Activated T-helper 1 cell treated with anti-CD3 and anti-CD28 coated beads, Interleukin-12 subunit alpha, Interleukin-12 subunit beta, Interleukin-2, Interleukin-4 antibody, amounts not matched to agents 30 ng/mL and 10 ng/mL and 1 ng/mL, durations not matched to agents 14 hours and 24 hours and 36 hours (primary cell): ENCODE measurements at places on chromosomes 6 and 20. TPM values are rescaled to one million over a fixed set of nuclear protein-coding genes. Genes with fewer than 3 reads are reported as not detected.

The NCR2 gene
- total RNA-seq: not detected in 2 replicates

The FKBP5 gene
- total RNA-seq: 60.9 and 62.4 TPM in 2 replicates

The MICA gene
- total RNA-seq: 11.5 and 12.4 TPM in 2 replicates

The POPDC3 gene
- not detected in 2 replicates for total RNA-seq

The SLC22A3 gene
- not detected in 2 replicates for total RNA-seq

The LY6G6D gene
- not detected in 2 replicates for total RNA-seq

The SLC25A27 gene
- total RNA-seq: not detected in 2 replicates

The NDUFAF4 gene
- 73.4 and 74.1 TPM in 2 replicates for total RNA-seq

The MUC21 gene
- not detected in 2 replicates for total RNA-seq

The STMN3 gene
- total RNA-seq: 5.3 and 5.5 TPM in 2 replicates

The RHAG gene
- total RNA-seq: not detected in 2 replicates

The AGER gene
- 19.6 and 20.2 TPM in 2 replicates for total RNA-seq

GRCh38 chr20:7850775-7851490 is 89.3 kb downstream of the HAO1 start:
- DNase-seq: no peak

GRCh38 chr20:1295276-1295930 is 29.3 kb downstream of the SNPH start:
- no peak for DNase-seq

GRCh38 chr6:16228709-16229665 is 9.4 kb upstream of the GMPR start:
- DNase-seq: no peak

DNA sequence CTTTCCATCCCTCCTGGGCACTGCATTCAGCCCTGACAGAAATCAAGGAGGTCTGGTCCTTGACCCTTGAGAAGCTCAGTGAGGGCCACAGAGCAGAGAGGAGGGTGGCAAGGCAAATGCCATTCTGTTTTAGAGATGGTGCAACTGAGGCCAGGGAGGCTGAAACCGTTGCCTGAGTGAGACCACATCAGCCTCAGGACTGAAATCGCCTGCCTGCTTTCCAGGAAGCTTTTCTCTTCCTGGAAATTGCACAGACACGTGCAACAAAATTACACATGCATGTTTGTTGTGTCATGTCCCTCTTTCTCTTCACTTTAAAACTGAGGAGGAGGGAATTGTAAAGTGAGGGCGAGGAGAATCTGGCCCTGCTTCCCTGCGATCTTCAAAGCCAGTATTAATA is 113.7 kb upstream of the PDE10A start:
- no peak for DNase-seq

DNA sequence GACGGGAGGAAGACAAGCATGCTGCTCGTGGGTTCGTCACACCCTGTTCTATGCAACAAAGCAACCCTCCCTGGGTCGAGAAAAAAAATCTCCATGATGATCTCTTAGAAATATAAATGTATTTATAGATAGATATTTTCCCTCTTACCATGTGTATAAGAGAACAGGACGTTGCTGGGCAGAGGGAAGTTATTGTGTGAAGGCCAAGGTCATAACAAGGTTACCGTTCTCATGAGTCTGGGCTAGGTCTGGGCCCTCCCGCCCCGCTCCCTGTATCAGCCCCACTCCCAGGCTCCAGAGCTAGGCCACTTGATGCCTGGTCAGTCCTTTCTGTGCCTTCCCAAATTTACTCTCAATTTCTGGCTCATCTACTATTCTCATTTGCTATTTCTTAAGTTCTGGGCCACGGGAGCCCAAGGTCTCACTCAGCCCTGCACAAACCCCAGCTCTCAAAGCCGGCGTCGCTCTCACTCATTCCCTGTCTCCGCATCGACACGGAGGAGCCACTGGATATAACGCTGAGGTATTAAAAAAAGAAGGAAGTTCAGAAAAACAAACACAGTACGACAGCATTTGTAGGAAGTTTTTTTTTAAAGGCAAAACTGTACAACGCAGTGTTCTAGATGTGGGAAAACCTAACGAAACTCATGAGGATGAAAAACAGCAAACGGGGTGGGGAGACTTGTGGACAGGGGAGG is 96.8 kb downstream of the PSMG4 start:
- no peak for DNase-seq

DNA sequence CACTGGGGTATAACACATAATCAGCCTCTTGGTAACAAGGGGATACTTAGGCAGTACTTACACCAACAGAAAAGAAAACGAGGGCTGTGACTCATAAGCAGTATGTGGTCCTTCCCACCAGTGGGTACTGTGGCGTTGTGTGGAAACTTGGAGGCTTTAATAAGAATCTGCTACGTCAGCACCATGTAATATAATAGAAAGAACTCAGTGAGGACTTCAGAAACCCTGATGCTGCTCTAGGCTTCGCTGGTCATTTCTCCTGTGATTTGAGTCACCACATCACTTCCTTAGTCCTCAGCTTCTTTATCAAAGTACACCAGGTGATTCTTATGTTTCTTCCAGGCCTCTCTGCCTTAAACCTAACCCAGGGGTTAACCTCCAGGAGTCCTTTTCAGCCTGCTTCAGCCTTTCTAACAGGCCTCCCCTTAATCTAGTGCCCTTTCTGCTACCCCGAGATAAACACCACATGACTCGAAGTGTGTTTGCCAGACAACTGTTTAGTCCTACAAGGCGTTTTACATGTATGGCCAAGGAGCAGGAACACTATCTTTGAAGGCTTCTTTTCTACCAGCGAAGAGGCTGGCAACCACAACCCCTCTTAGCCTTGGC is 68.5 kb downstream of the FYN start:
- peak; percentile 67 for DNase-seq

DNA sequence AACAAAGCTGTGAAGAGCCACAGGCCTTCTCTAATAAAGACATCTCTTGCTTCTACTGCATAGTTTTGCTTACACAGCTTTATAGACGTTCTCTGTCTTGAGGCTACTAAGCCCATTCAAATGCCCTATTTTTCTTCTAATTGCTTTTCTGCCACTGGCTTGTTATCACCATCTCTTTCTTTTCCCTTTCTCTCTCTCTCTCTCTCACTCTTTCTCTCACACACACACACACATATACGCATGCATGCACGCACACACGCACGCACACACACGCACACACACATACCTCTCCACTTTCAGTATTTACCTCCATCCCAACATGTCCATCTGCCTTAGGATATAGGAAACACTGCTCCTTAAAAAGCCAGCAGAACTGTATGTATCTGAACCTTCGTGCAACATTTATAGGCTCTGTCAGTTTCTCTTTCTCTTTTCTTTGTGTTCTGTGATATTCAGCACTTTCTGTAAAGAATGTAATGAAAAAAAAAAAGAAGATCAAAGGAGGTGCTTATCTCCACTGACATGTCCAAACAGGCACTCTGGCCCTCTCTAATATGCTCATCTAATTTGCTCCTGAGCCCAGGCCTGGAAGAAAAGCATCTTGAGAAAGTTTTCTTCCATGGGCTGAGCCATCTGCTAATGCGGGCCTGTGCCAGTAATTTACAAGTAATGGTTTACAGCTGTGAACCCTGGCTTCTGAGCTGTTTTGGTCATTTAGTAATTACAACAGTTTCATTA is 1046.7 kb upstream of the MAP3K7 start:
- DNase-seq: no peak

GRCh38 chr6:158807515-158808441 is 11.4 kb downstream of the EZR start:
- no peak for DNase-seq

GRCh38 chr20:11952639-11953038 is 34.9 kb downstream of the BTBD3 start:
- no peak for DNase-seq

DNA sequence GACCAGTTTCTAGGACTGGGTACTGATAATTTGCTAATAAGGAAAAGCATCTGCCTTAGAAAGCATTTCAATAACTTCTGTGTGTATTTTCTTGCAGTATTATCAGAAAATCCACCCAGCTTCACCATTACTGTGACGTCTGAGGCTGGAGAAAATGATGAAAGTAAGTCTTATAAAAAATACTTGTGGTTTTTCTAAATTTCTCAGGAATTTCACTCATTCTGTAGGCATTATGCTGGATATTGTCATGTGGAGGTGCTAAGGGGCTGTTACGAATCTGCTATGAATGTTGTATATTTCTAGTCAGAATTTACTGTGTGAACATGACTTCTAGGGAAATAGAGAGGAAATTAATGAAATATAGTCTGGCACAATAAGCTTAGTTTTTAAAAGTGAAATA is 8.9 kb downstream of the RWDD1 start:
- DNase-seq: no peak

GRCh38 chr20:62040381-62040922 is 25.2 kb downstream of the TAF4 start:
- DNase-seq: no peak

DNA sequence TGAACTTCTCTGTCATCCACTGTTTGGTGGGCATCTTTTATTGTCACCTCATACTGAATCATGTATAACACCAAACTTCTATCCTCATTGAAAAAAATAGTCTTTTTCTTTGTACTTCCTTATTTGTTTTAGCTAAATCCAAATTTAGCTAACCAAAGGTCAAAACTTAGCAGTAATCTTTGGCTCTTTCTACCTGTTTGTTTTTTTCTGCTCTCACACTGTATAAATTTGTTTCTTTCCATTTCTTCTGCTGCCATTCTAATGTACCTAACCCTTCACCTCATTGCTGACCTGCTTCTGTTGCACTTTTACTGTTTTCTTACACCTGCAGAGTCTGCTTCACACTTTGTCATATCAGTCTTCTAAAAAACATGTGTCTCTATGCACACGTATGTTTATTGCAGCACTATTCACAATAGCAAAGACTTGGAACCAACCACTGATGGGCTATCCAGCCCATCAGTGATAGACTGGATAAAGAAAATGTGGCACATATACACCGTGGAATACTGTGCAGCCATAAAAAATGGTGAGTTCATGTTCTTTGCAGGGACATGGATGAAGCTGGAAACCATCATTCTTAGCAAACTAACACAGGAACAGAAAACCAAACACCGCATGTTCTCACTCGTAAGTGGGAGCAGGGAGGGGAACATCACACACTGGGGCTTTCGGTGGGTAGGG is 7.2 kb downstream of the ATRN start:
- DNase-seq: no peak

GRCh38 chr6:51350308-51350904 is 531.7 kb downstream of the TFAP2B start:
- no peak for DNase-seq

DNA sequence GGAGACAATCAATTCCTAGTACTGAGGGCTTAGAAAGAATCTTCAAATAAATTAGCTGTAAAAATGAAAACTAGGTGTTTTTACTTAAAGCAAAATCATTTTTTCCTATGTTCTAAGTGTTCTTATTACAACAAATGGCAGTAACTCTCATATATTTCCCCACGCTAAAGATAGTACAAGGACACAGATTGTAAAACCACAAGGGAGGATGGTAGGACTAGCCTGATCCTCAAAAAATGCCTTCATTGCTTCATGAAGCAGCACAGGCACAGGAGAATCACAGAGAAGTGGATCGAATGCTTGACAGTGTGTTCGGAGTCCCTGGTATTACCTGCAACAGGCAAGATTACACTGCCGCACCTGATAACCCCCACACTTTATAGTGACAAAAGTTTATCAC is 58.5 kb downstream of the SAMD3 start:
- no peak for DNase-seq

DNA sequence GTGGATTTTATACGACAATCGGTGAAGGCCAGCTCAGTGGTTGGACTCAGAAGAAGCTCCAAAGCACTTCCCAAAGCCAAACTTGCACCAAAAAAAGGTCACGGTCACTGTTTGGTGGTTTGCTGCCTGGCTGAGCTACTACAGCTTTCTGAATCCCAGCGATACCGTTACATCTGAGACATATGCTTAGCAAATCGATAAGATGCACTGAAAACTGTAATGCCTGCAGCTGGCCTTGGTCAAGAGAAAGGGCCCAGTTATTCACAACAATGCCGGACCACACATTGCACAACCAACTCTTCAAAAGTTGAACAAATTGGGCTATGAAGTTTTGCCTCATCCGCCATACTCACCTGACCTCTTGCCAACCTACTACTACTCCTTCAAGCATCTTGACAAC is 70.2 kb downstream of the FILIP1 start:
- DNase-seq: no peak

DNA sequence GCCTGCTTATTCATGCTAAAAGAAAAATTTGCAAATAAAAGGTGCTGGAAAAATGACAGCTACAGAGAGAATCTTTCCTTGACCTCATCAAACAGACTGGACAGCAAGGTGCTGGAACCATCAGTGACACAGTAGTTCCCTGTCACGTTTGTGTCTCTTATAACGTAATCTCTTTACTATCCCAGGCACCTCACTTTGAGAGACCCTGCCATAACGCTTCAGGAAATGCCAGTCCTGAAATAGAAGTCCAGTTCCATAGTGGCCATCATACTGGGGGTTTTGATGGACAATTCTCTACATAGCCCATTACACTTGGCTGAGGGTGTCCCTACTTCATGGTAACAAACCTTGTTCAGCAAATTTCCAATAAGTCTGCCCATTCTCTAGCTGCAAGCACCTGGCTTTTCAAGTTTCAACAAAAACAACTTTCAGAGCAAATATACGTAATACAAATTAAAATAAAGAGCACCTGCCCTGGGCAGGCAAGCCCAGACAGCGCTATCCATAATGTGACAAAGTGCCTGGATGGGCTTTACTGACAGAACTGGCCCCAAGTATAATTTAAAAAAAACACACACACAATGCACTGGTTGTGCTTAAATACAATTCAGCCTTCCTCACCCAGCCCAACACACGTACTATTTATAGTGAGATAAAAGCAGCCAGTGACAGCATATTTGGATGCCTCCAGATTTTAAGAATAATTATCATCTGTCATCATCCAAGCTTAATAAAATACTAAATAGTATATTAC is 38.7 kb downstream of the CNKSR3 start:
- no peak for DNase-seq

DNA sequence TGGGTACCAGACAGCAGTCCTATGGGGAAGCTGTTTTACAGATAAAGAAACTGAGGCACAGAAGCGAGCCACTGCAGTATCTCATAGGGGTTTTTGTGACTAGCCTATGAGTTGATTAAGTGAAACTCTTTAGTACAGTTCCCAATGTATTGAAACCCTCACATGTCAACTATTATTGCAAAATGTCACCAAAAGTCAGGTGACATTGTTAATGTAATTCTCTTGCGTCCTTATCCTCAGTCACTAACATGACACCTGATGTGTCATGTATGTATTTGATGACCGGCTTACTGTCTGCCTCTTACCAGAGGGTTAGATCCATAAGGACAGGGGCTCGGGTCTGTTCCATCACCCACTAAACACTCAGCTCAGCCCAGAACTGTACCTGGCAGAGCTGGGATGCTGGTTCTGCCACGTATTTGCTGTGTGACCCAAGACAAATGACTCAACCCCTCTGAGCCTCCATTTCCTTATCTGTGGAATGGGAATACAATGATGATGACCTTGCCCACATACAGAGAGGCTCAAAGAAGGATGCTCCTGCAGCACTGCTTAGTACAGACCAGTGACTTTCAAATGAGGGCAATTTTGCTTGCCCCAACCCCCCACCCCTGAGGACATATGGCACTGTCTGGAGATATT is 32.9 kb downstream of the PREX1 start:
- no peak for DNase-seq

DNA sequence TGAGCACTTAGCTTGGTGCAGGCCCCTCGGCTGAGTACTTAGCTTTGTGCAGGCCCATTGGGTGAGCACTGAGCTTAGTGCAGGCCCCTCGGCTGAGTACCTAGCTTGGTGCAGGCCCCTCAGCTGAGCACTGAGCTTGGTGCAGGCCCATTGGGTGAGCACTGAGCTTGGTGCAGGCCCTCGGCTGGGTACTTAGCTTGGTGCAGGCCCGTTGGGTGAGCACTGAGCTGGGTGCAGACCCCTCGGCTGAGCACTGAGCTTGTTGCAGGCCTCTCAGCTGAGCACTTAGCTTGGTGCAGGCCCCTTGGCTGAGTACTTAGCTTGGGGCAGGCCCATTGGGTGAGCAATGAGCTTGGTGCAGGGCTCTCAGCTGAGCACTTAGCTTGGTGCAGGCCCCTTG is 387.1 kb downstream of the THBS2 start:
- DNase-seq: no peak
